Activated T-cell treated with anti-CD3 and anti-CD28 coated beads for 4 hours (primary cell): ENCODE measurements at places on chromosomes 5 and 9.

GRCh38 chr5:40400245-40400644 lies 279.5 kb upstream of the PTGER4 start:
- DNase-seq = no peak

DNA sequence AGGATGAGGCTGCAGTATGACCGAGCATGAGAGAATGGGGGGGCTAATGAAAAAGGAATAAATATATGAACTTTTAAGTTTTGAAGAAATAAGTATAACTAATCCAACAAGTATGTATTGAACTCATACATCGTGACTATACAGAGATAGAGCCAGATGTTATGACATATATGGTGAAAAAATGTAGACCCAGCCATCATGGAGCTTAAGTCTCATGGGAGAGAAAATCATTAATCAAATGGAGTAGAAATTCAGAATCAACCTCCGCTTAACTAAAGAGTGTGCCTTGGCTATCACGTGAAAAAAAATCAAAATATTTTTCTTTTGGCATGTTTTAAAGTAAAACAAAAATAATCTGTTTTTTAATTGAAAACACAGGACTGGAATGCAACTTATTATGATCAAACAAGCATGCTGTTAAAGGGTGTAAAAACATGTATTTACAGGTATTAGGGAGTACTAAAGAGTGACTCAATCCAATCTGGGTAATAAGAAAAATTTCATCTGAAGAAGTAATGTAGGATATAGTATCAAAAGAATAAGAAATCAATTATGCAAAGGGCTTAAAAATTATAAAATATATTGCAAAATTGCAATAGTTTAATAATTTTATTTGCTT lies 868.5 kb upstream of the NUDT12 start:
- DNase-seq = no peak

DNA sequence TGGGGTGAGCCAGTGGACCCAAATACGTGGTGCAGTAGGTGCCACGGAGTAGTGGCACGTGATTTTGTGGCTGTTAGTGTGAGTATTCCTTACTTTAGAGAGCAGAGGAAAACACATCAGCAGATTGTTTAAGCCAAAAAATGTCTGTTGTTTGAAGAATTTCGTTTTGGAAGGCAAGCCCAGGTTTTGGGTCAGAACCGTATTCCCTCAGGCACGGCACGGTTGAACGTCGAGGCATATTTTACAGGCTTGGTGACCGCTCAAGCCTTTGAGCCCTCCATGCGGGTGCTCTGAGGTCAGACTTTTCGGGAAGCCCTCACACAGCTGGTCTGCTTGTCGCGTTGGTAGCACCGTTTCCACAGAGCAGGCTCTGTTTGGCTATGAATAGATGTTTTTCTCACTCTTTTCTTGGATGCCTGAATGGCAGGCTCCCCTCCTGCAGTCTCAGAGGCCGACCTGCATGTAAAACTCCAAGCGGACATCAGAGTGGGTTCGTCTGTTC lies 27.2 kb downstream of the NEK6 start:
- DNase-seq = no peak

DNA sequence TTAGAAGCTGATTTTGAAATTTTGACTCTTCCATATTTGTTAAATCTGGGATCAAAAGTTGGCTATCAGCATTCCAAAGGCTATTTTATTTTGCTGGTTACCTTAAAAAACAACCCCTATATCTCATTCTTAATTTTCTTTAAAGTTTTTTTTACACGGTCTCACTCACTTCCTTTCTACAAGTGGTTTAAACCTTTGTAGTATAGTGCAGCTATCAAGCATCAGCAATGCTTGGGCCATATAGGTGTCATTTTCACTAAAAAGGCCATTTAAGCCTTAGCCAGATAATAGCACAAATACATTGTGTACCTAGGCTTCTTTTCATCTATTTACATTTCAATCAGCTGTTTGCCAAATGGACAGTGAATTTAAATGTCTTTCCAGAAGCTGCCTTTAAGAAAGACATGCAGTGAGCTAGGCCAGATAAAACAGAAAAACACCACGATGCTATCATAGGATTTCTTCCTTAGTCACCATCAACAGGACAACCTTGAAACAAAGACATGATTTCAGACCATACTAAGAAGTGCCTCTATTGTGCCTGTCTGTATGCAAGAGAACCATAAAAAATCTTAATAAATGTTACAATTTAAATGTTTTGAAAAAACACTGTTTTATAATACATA lies 104.2 kb downstream of the RAPGEF6 start:
- DNase-seq = no peak

- DNase-seq = no peak
Observed at GRCh38 chr9:91346644-91347043, 15.1 kb downstream of the AUH start.

- no peak for DNase-seq
Observed at GRCh38 chr5:3307982-3308621, 287.5 kb upstream of the IRX1 start.

DNA sequence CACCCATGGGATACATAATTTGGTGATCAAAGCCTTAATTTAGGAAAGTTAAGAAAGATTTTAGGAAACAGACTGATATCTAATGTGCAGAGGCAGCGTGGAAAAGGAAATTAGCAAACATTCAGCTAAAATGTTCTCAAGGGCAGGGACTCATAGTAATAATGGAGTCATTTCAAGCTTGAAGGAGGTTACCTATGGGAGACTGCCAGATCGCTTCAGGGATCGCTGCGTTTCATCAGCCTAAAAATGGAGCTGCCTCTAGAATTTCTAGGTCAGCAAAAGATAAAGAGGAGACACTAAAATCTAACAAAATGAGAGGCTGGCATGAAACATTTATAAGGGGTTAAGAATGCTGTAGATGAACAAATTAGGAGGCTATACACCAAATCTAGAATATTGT lies 115.5 kb downstream of the APBA1 start:
- DNase-seq = no peak

DNA sequence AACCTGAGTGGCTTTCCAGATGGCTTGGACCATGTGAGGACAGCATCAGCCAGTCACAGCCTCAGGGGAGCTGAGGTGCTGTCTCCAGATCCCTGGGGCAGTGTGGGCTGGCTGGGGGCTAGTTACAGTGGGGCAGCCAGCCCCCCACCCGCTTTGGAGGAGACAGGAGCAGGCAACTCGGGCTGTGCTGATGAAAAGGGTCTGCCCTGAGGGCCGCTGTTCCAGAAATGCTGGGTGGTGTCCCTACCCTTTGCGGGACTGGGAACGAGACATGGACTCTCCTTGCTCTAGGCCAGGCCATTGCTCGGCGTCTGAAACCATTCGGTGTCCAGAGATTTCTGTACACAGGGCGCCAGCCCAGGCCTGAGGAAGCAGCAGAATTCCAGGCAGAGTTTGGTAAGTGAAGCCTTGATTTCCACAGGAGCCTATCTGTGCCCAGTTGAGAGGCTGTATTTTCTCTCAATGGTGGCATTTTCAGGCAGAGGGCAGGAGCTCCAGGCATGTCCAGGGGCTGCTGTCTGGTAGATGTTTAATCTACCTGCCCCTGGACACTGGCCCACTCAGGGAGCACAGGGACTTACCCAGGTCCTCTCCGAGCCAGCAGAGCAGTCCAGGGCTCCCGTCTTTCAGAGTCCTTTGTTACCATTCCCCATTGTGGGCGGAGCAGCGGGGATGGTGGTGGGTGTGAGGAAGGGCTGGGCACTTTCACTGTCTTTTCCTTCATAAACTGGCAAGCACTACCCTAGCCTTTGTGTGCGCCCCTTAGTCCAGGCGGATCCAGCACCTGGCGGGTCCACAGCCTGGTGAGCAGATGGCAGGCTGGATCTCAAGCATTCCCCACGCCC lies 7.2 kb downstream of the GRHPR start:
- DNase-seq = no peak

DNA sequence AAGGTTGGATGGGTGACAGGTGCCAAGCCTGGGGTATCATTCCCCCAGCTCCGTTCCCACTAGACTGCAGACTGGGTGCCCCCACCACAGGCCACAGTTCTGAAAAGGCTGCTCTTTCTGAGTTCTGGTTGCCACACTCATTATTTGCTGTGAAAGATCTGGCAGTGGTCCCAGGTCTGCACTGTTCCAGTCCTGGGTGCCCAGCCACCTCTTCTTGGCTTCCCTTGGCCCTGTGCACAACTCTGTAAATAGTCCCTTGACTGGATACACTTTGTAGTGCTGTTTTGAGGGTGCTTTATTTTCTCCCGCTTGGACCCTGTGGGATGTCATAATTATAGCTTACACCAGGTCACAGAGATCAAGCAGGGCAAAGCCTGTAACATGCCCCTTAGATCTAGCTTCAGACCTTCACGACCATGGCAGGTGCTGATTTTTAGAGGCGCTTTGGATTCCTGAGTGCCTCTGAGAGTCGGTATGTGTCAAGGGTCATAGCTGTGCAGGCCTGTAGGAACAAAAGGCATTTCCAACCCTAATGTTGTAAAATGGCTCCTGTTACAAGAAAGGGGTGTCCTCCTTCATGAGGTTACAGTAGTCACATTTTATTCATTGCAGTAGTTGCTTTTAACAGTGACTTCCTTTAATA lies 344.9 kb downstream of the ICE1 start:
- DNase-seq = no peak

GRCh38 chr5:78647351-78647818 lies 1.2 kb downstream of the LHFPL2 start:
- DNase-seq = no peak

DNA sequence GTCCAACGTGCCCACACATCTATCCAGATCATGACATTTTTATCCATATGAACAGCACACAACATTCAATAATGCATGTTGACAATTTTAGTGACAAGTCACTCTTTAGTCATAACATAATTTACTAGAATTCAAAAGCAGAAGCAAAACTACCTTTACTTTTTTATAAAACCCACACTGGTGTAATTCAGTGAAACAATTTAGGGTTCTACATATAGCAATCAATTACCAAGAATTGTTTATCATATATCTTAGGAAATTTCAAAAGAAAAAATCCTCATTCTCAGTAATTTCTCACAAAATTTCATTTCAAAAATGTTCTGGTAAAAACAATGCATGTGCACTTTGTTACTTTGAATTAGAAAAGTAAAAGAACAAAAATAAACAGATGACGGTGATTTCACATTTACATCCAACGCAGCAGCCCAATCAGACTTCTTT lies 12.6 kb downstream of the AUH start:
- no peak for DNase-seq

GRCh38 chr9:132125944-132126679 lies 35.7 kb upstream of the NTNG2 start:
- peak; percentile 23 for DNase-seq

DNA sequence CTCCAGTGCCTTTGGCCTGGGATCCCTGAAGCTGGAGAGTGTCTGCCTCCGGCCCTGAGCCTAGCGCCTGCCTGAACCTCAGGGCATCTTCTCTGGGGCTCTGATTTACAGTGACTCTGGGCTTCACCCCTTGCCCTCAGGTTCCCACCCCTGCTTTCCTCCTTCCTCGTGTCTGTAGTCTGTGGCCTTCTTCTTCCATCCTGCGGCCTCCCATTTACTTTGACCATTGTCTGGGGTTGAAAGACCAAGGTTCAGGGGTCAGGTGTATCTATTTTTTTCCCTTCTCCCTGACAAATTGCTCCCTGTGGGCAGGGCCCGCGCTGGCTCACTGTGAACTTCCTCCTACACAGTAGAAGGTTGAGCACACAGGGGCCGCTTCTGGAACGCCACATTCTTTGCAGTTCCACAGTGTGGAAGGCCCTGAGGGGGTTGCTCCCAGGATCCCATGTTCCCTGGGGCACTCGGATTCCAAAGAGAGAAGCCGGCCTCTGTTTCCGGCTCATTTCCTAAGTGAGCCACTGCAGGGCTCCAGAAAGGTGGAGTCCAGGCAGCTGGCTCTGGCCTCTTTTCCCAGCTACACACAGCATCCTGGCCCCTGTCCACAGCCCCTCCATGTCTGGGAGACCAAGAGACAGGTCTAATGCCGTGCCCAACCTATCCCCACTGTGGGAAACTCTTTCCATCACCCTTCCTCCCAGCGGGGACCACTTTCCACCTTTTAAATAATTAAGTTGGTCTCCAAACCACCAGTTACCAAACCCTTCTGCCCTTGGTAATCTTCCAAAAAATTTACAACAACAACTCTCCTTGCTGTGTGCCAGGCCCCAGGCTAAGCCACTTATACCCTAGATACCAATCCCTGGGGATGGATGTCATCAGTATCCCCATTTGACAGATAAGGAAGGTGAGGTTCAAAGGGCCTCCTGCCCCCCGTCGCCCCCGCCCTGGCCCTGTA lies 140.3 kb upstream of the IER5L start:
- no peak for DNase-seq

DNA sequence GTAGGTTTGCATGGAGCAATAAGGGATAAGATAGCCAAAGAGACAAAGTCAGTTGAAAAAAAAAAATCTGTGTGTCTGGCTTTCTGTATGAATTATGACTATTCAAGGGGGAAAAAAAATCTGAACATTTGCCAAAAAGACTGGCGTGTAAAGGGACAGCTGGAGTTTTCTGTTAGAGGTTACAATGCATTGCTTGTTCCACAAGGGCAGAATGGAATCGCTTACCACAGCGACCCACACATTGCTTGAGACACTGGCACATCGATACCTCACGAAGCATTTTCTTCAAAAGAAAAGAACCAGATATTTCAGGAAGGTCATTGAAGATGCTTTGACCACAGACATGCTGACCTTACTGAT lies 327.8 kb downstream of the TMEM167A start:
- no peak for DNase-seq

DNA sequence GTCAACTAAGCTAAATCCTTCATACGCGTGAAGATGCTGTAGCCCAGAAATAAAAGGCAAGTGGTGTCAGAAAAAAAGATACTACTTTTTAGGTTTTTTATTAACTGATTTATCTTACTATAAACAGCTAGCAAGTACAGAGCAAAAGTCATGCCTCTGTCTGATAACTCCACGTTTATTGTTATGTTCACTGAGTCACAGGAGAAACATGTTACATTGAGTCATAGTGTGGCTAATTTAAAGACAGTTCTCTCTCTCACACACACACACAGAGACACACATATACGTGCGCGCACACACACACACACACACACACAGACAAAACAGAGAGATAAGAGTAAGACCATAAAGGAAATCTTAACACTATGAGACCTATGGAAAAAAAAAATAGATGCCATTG lies 770.0 kb upstream of the CDH10 start:
- no peak for DNase-seq

- no peak for DNase-seq
Observed at GRCh38 chr9:110814159-110814558, 145.6 kb downstream of the MUSK start.

DNA sequence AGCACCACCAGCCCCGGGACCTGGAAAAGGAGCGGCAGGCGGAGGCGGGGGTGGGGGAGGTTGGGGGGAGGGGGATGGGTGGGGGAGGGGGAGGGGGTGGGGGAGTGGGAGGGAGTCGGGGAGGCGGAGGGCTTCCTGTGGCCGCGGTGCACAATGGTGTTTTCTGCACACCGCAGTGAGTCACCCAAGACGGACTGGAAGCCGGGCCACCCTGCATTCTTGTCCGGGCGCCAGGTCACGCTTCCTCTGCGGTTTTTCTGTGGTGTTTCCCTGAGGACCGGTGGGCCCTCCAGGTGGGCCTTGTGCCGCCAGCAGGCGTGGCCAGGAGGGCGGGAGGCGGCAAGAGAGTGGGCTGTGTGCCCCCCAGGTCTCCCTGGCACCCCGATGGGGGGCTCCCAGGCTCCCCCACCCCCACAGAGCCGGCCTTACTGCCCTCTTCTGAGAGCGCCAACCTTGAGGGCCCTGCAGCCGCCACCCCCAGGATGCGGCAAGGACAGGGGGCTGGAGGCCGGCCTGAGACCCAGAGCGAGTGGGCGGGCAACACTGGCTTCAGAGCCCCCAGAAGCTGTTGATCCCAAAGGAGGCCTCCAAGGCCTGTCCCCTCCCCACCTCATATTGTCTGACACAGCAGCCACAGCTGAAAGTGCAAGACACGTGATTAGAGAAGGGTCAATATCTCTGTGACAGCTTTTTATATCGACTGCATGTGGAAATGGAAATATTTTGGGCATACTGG lies 11.1 kb downstream of the EXD3 start:
- no peak for DNase-seq

GRCh38 chr5:175829813-175830585 lies 41.4 kb upstream of the CPLX2 start:
- DNase-seq = no peak
